ENCODE measurements at places on chromosomes 16 and 17.

- DNase-seq = no peak
Observed at GRCh38 chr16:709566-710499, 4.2 kb upstream of the FBXL16 start.

- DNase-seq = no peak
Observed at GRCh38 chr17:44865931-44866330, 18.2 kb downstream of the HIGD1B start.

DNA sequence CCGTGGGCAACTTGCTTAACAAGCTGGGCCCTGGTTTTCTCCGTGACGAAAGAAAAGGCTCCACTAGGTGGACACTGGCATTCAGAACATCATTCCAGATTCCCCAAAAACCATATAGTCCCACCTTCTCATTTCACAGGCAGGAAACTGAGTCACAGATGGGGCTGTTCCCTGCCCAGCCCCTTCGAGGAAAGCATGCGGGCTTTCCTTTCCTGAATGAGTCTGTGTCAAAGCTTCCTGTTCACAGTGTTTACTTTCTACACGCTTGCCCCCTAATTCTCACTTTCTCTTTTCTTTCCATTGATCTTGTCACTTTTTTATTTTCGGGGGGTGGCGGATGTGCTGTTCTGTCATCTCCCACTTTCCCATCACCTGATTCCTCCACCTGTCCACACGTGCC is 10.3 kb upstream of the LGALS9 start:
- no peak for DNase-seq

DNA sequence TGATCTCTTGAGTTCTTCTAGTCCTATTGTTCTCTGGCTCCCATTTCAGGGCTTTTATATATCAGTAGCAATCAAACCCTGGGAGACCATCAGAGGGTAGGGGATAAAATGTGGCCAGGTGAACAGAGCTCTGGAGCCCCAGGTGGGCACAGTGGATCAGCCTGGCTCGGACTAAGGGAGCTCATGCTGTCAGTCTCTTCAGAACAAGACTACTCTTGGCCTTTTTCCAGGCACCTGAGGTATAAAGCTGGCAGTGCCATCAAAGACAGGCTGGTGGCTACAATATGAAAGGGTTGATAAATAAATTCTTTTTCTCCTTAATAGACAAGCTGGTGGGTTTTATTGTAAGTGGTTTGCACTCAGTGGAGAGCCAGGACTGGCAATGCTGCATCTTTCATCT is 160.0 kb upstream of the CCL2 start:
- DNase-seq = no peak

GRCh38 chr17:33871720-33872540 is 383.2 kb upstream of the CCL2 start:
- DNase-seq = no peak

- no peak for DNase-seq
Observed at GRCh38 chr16:31301708-31302400, 42.1 kb downstream of the ITGAM start.

GRCh38 chr17:42573095-42573494 is 4.4 kb downstream of the PSMC3IP start:
- DNase-seq = no peak

- DNase-seq = no peak
Observed at GRCh38 chr17:77145224-77145611, 4.4 kb downstream of the SEC14L1 start.

GRCh38 chr17:43984521-43984920 is 19.9 kb upstream of the NAGS start:
- no peak for DNase-seq

GRCh38 chr16:86359571-86359970 is 150.8 kb upstream of the FOXF1 start:
- DNase-seq = no peak

DNA sequence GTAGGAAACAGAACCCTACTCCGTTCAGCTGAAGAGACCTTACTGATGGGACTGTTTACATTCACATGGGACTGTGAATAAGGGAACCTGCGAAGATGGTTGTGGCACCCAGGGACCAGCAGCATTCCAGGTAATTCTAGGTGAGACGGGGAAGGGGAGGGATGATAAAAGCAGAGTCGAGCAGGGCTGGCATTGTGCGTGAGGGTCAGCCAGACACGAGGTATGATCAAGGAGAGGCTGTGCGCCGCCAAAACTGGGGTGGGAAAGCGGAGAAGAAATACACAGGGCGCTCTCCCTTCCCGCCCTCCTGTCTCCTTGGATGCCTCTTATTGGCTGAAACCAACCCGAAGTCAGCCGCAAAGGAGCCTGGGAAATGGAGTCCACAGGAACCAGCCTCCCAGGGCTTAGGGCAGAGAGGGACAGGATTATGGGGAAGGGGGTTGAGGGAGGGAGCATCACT is 38.4 kb upstream of the CSNK2A2 start:
- peak; percentile 79 for DNase-seq

GRCh38 chr16:1188432-1189189 is 35.7 kb downstream of the CACNA1H start:
- DNase-seq = peak; percentile 75

- no peak for DNase-seq
Observed at GRCh38 chr17:50076591-50077235, 18.4 kb upstream of the PDK2 start.

DNA sequence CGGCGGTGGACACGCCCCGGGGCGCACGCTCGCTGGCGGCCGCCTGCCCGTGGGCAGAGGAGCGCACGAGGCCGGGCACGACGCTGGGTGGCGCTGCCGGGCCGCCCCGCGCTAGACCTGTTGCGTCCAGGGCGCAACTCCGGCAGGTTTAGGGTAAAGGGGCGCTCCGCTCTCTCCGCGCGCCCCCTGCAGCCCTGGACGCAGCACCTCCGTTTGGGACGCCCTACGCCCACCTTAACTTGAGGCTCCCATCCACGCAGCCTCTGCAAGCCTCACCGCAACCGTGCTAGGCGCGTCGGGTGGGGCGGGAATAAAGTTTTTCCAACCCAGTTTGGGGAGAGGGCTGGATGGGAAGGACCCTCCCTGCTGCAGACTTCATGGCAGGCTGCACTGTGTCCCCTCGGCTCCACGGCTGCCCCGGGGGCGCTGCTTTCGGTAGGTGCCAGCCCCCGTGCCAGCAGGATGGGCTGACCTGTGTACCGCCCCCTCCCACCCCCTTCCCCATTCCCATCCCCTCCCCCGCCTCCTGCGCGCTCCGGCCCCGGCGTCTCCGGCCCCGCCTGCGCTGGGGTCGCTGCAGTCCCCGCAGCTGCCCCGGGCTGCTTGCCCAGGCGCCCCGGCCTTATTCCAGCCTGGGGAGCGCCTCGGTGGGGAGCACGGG is at the start of gene SYT17:
Gene SYT17, plus strand, starts transcription at position 531 of the 661 bp plus-strand sequence. CDS start 407 bp downstream, outside the sequence.
- peak; percentile 89 for DNase-seq

DNA sequence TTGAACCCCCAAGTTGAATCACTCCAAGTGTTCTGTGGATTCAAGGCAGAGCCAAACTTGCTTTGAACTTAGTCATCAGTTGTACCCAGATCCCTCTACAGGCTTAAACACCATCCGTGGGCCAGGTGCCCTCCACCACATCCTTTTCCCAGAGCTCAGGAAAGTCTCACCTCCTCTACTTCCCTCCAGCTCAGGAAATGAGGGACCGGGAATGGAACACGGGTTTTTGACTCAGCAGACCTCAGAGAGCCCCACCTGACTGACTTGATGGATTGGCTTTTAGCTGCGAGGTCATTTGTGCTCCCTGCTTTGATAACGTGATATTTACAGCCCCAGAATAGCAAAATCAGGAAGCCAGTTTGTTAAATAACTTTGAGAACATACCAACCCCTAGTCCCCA is 20.1 kb downstream of the GID4 start:
- no peak for DNase-seq

DNA sequence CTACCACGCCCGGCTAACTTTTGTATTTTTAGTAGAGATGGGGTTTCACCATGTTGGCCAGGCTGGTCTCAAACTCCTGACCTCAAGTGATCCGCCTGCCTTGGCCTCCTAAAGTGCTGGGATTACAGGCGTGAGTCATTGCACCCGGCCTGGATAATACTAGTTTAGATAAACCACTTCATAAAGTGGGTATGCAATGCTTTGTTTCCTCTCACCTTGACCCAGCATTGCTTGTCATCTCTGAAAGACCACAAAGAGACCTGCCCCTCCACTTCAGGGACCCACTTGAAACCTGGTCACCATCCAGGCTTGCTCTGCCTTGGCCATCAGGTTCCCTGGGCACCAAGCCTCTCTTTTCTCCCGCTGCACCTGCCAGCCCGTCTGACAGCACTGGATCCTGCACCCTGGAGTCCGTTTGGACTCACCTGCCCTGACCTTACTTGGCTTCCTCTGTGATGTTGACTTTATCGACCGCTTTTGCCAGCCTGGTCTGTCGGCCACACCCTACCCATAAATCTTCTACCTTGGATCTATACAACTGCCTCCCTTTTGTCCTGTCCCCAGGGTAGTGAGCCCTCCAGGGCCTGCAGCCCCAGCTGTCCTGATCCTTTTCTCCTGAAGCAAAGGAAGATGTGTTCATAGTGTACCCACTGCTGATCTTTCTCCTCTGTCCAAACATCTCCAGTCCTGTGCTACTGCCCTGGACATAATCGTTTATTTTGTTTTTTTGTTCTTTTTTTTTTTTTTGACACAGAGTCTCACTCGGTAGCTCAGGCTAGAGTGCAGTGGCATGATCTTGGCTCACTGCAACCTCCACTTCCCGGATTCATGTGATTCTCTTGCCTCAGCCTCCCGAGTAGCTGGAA is 12.7 kb upstream of the ZG16 start:
- DNase-seq = no peak

DNA sequence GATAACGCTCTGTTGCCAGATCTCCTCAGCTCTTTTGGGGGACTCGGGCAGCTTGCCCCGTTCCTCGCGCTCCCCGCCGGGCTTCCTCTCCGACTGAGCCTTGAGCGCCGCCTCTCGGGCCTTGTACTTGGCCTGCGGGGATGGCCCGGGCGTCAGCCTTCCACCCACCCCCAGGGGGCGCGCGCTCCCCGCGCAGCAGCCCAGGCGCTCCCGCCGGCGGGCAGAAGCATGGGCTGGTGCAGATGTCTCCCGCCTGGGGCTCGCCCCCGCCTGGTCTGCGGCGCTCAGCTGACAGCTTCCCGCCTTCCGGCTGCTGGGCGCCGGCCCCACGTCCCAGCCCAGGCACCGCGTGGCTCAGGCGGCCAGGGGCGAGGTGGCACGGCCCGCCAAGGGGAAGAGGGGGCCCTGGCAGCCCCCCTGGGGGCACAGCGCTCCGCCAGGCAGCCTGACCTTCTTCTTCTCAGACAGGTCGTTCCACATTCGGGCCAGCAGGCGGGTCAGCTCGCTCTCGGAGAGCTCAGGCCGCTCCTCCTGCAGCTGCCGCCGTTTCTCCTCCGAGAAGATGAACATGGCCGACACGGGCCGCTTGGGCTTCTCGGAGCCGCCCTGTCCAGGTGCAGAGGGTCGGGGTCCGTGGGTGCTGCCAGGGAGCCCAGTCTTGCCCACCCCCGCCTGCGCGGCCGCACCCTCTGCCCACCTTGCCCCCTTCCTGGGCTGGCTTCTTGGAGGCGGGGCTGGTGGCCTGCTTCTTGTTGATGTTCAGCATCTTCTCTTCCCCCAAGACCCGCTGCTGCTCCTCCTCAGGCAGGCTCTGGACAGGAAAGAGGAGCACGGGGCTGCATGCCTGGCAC is 8.9 kb downstream of the UBTF start:
- peak; percentile 91 for DNase-seq

GRCh38 chr16:85649411-85650134 is 36.5 kb downstream of the GSE1 start:
- DNase-seq = no peak

DNA sequence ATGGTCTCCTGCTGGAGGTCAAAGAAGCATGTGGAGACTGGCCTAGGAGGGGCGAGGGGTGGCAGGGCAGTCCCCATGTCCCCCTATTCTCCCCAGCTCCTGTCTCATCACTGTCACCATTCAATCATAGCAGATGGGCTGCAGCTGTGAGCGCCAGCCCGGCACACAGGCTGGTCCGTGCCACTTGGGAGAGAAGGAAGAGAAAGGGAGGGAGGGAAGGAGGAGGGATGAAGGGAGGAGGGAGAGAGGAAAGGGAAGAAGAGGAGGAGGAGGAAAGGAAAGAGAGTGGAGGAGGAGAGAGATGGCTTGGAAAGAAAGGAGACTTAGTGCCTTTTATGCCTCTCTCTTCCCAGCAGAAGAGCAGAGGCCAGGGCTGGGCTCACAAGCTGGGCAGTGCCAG is 12.4 kb downstream of the NEUROD2 start:
- no peak for DNase-seq

DNA sequence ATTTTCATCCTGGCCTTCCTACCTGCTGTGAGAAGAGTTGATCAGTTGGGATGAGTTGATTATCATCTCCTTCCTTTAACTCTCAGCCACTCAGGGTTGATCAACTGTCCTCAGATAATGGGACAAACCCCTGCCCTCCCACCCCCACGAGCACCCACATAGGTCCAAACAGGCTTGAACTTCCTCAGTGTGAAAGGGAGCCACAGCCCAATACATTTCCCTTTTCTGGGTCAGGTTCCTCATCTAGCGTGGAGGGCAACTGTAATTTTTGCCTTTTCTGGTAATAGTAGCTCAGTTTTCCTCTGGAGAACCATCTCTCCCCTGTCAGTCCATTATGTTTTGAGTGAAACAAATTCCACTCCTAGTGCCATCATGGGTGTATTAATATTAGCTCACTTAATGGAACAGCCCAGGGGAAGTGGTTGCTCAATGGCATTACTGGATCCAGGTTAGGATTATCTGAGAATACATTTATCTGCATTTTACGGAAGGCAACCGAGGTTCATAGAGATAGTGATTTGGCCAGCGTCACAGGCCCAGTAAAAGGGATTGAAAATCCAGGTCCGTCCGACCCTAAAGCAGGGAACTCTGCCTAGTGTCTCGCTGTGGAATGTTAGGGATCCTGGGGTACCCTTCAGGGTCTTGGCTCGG is 476 bp upstream of the LPCAT2 start:
- peak; percentile 8 for DNase-seq

DNA sequence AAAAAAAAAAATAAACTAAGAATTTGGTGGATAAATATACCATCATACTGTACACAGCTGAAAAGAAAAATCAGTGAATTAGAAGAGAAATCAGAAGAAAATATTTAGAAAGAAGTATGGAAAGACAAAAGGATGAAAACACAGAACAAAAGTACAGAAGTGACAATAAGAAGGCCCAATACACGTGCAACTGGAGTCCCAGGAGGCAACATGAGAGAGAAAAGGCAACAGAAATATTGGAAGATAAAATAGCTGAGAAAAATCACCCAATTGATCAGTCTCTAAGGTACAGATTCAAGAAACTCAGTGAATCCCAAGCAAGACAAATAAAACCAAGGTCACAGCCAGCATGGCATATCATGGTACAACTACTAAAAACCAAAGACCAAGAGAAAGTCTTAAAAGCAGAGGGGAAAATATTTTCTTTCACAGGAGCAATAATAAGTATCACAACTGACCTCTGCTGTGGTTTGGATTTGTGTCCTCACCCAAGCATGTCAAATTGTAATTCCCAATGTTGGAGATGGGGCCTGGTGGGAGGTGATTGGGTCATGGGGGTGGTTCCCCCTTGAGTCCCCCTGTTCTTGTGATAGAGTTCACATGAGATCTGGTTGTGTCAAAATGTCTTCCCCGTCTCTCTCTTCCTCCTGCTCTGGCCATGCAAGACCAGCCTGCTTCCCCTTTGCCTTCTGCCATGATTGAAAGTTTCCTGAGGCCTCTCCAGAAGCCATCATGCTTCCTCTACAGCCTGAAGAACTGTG is 20.2 kb upstream of the ENGASE start:
- DNase-seq = no peak

GRCh38 chr17:68564415-68565111 is 36.6 kb downstream of the FAM20A start:
- no peak for DNase-seq
